ENCODE measurements at places on chromosomes 1 and 21. TPM values are rescaled to one million over a fixed set of nuclear protein-coding genes. Genes with fewer than 3 reads are reported as not detected.

The AMY1A gene
- not detected for total RNA-seq

The DCST1 gene
- total RNA-seq: not detected

The HCN3 gene
- total RNA-seq: 0.40 TPM

The CLDN17 gene
- not detected for total RNA-seq

The BTBD19 gene
- 14.3 TPM for total RNA-seq

The TRIM17 gene
- not detected for total RNA-seq

The ESRRG gene
- not detected for total RNA-seq

The ZFP69 gene
- 3.4 TPM for total RNA-seq

The NCAM2 gene
- total RNA-seq: 0.13 TPM

The TMEM125 gene
- not detected for total RNA-seq

The GBP5 gene
- not detected for total RNA-seq

The OR2T1 gene
- total RNA-seq: not detected

The SPRR1A gene
- not detected for total RNA-seq

The KCNK2 gene
- not detected for total RNA-seq
